ENCODE measurements at places on chromosomes 4 and X. TPM values are rescaled to one million over a fixed set of nuclear protein-coding genes. Genes with fewer than 3 reads are reported as not detected.

Gene FDCSP
- not detected for total RNA-seq

Gene F8A3
- total RNA-seq, result 0.34 TPM

Gene NWD2
- total RNA-seq, result 0.07 TPM

Gene GLOD5
- total RNA-seq, result not detected

Gene DUSP9
- total RNA-seq, result 0.68 TPM

Gene GIMD1
- total RNA-seq, result not detected

Gene VCX
- not detected for total RNA-seq

Gene LANCL3
- 1.1 TPM for total RNA-seq

Gene USP17L15
- not detected for total RNA-seq

Gene ERAS
- not detected for total RNA-seq

Gene CLIC2
- total RNA-seq, result 0.14 TPM

Gene UGT2B17
- under 0.01 TPM for total RNA-seq

Gene IL3RA
- total RNA-seq, result not detected

Gene BEX1
- not detected for total RNA-seq

Gene HELT
- not detected for total RNA-seq

Gene SYN1
- total RNA-seq, result 0.07 TPM

Gene CXCL10
- total RNA-seq, result 0.34 TPM

Gene DMP1
- not detected for total RNA-seq

Gene SPANXD
- not detected for total RNA-seq

Gene HMGB3
- total RNA-seq, result 29.0 TPM

Gene P2RY8
- total RNA-seq, result not detected

Gene MAGEB1
- total RNA-seq, result not detected

Gene RAB33A
- not detected for total RNA-seq

Gene SYTL4
- total RNA-seq, result 1.4 TPM

Measured in nasal cavity respiratory epithelium epithelial cell of viscerocranial mucosa (primary cell).